NCI-H1092 treated with DMSO at 0.1 percent for 48 hours (cell line): ENCODE measurements at places on chromosomes 6 and 20.

DNA sequence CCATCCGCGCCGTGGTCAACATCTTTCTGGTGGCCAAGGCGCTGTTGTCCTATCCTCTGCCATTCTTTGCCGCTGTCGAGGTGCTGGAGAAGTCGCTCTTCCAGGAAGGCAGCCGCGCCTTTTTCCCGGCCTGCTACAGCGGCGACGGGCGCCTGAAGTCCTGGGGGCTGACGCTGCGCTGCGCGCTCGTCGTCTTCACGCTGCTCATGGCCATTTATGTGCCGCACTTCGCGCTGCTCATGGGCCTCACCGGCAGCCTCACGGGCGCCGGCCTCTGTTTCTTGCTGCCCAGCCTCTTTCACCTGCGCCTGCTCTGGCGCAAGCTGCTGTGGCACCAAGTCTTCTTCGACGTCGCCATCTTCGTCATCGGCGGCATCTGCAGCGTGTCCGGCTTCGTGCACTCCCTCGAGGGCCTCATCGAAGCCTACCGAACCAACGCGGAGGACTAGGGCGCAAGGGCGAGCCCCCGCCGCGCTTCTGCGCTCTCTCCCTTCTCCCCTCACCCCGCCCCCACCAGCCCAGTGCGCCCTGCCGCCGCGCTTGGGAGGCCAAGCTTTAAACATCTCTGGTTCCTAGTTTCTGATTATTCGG, 4.0 kb downstream of the SLC32A1 start:
- no peak for DNase-seq

GRCh38 chr20:32460683-32461320, 102.7 kb downstream of the ASXL1 start:
- DNase-seq = no peak

- DNase-seq = no peak
Observed at GRCh38 chr20:58008413-58008812, 220.0 kb downstream of the ANKRD60 start.

- DNase-seq = no peak
Observed at GRCh38 chr20:38447251-38447661, 12.1 kb upstream of the SNHG17 start.

- no peak for DNase-seq
Observed at GRCh38 chr6:145860562-145860961, 46.0 kb upstream of the FBXO30 start.

DNA sequence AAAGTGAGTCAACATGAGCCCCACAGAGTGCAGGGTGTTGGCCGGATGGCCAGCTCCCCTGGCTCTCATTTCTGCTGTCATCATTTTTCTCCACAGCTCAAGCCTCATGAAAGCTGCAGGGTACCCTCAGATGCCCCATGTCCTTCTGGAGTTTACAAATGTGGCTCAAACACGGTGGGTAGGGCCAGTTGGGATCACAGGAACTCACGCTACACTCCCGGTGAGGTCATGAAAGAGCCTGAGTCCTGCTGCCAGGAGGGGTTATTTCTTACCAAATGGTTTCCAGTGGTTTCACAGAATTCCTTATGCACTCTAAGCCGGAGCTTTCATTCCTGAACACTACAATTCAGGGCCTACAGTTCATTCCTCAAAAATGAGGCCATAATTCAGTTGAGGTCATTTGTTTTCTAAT, 78.7 kb downstream of the TMEM170B start:
- no peak for DNase-seq

GRCh38 chr6:113018351-113019151, 671.4 kb downstream of the RFPL4B start:
- no peak for DNase-seq

DNA sequence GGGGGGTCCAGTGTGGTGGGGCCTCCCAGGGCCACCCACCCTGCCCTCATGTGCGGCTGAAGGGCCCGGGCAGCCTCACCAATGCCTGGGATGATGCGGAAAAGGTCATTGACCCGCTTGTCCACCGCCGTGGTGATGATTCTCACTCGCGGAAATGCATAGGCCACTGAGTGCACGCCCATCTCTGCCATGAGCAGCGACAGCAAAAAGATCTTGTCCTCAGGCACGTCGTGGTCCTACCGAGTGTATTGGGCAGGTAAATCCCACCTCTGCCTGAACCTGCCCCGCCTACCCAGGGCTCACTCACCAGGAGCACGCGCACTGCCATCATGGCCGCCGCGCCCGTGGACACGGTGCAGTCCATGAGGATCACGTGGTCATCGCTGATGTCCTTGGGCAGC, 16.1 kb downstream of the UCKL1 start:
- DNase-seq = no peak

DNA sequence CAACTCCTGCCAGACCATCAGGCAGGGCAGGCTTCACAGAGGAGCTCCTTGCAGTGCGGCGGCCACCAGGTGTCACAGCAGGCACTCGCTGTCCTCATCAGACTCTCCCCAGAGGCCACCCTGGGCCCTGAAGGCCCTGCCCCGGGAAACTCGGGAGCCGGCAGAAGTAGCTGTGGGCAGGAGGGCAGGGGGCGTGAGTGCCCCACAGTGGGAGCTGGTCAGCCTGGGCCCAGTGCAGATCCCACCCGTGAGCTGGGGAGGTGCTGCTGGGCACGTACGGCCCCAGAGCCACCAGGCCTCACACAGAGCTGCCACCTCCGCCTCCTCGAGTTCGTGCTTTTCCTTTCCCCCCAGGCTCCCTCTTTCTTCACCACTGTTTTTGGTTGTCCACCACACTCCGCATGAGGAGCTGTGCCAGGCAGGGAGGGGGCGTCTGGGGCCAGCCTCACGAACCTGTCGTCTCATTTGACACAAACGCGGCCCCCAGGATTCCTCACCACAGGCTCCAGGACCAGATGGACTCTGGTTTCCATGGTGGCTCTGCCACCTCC, 33.8 kb downstream of the FRMD1 start:
- DNase-seq = no peak

DNA sequence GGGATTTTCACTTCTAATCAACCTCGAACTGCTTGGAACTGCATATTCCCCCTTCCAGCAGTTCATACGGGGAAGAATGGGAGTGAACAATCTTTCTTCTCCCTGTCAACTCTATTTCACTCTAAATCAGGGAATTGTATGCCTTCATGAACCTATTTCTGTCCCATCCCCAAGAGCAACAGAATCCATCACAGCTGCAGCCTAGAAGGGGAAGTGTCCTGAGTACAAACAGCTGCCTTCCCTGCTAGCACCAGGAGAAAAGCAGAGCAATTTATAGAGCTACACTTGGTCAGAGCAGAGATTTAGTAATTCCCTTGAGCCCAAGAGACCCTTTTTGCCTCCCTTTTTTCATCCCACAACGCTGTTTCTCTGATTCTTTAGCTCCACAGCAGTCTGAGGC, 208.4 kb downstream of the ADGRG6 start:
- no peak for DNase-seq

GRCh38 chr20:15209537-15209936, 872.1 kb upstream of the FLRT3 start:
- no peak for DNase-seq

DNA sequence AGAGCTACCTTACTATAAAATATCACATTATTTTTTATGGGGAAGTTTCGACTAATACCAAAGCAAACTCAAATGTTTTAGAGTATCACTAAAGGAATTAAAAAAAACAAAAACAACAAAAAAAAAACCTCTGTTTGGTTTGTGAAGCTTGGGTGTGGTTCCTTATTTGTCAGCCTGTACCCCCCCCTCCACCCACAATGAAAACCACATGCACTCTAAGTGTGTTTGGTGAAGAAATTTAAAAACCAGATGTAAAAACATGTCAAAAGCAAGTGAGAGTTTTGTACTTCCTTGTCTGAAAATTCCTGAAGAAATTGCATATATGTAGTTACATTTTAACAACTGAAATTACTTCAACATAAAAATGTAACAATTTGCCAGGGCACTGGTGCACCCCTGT, 3.1 kb downstream of the STK38 start:
- no peak for DNase-seq

DNA sequence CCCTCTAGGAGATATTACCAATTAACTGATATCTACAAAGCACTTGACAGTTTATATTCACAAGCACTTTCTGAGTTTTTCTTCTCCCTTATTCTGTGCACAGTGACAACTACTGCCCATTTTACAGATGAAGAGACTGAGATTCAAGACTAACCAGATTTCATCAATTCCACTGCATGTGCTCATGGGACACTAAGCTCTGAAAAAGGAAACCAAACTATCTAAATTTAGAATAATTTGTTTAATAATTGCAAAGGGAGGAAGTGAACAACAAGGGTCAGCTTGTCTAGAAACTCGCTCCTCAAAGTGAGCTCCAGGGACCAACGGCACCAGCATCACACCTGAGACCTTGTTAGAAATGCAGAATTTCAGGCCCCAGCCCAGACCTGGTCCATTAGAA, 50.8 kb upstream of the MYLIP start:
- no peak for DNase-seq

- DNase-seq = peak; percentile 48
Observed at GRCh38 chr20:62219101-62219991, 732 bp downstream of the HRH3 start.

- no peak for DNase-seq
Observed at GRCh38 chr20:48360342-48360975, 467.3 kb downstream of the PREX1 start.

GRCh38 chr6:40394381-40394780, 192.8 kb downstream of the LRFN2 start:
- DNase-seq = no peak

DNA sequence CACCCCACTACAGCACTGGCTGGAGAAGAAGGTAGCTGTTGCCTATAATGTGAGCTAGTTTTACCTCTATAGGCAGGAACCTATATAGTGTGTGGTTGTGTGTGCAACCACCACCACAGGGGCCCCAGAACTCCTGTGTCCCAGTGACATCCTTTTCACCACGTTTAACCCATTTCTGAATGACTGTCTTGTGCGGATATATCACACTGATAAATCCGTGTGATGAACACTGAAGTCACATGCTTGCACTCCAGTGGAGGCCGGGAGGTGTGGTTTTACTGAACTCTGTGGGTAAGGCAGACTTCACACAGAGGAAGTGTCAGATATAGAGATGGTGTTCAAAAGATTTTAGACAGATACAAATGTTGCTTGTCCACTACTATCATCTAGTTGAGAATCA, 32.5 kb downstream of the SDHAF4 start:
- DNase-seq = no peak

DNA sequence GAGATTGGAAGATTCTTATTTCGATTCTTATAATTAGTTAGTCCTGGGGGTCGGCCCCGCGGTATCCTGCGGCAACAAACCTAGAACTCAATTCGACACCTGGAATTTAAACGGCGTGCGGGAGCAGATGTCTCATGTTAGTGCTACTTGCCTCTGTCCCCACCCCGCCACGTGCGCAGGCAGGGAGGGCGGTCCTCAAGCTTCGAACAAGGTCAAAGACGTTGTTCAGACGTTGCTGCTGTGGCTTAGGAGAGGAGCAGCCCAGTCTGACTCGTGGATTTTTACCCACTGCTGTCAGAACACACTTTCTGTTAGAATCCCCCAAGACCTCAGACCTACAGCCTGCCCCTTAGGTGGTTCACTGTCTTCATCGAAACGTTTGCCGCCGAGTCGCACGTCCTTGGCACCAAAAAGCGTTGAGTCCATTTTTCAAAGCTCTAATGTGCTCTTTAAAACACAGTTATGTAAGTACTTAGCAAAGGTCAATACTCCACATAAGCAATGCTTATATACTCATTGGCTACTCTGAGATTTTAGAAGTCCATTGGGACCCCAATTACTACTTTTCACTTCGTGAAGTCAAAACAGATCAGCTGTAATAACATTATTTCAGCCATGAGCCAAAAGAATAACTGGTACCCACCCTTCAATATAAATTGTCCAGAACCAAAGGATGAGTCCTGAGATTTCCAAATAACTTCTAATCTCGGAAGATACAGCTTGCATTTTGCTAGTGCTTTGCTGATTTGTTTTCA, 2.7 kb upstream of the C6orf62 start:
- DNase-seq = peak; percentile 58

DNA sequence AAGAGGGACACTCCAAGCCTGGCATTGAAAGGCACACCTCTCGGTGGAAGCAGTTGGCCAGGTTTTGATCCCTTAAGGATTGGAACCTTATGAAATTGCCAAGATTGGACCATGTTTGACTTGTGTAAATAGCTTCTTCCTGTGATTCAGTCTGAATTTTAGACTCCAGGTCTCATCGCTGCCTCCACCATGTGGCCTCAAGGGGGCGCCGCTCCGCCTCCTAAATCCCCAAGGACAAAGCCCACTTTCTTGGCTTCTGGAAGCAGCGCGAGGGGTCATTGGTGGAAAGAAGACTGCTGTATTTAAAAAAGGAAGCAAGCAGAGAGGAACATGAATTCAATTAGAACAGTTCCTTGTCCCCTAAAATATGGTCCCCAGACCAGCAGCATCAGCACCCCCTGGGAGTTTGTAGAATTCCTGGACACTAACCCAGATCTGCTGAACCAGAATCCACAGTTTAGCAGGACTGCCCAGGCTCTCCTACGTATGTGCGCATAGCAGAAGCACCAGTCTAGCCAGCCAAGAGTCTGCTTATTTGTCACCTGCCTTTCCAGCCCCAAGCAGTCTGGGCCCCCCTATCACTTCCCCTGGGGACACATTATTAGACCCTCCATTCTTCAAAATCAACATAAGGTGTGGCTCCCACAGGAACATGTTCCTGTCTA, 108.5 kb downstream of the LY86 start:
- no peak for DNase-seq

DNA sequence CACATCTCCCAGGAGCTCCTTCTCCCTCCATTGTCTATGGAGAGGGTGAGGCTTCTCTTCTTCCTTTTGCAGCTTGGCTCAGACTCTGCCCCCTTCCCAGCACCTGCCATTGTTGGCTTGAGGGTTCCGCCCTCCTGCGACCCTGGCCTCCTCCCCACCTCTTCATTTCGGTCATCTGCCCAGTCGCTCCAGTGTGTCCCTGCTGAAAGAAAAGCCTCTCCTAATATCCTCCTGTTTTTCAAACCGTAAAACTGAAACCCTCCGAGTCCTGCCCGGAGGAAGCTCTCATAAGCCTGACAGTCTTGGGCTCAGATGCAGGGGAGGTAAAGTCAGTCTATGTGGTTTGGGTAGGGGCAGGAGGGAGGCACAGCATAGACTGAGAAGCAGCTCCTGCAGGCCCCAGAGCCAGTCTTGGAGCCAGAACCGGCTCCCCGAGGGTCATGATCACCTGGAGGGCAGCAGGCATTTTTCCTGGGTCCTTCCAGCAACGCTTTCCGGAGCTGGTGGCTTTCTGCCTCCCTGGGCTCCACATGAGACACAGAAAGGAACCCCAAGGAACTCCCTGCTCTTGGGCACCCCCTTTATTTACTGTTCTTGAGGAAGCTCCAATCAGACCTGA, 235.1 kb downstream of the SMOC2 start:
- no peak for DNase-seq
